Fibroblast of skin of right quadriceps (primary cell): ENCODE measurements at places on chromosomes 2 and 18.

GRCh38 chr18:1253827-1254226, 349.2 kb downstream of the ADCYAP1 start:
- DNase-seq, result no peak

GRCh38 chr18:10928772-10929373, 220.5 kb downstream of the PIEZO2 start:
- peak; percentile 90 for DNase-seq

DNA sequence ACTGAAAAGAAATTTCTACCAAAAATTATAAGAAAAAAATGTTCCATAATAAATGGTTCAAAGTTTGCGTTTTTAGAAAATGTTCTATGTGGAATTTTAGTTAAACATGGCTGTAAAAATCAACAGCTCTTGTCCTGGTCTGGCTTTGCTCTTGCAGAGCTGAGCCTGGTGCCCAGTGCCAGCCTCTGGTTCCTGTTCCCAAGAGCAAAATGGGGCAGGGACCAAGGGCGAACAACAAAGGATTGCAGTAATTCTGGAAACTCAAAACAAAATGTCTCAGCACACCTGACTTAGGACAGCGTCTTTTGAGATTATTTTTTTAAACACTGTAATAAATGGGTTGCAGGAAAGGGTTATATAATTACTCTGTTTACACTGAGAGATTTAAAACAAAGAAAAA, 174.7 kb downstream of the ANAPC1 start:
- DNase-seq, result no peak

- DNase-seq, result peak; percentile 28
Observed at GRCh38 chr2:239201531-239201876, 199.3 kb downstream of the HDAC4 start.

GRCh38 chr2:111116011-111116746, 4.5 kb upstream of the BCL2L11 start:
- DNase-seq, result no peak

- peak; percentile 82 for DNase-seq
Observed at GRCh38 chr2:240435457-240435947, at the start of gene GPC1. TSS of gene GPC1 (plus strand) at chr2:240435663. CDS start at chr2:240435919, 256 bp downstream.

DNA sequence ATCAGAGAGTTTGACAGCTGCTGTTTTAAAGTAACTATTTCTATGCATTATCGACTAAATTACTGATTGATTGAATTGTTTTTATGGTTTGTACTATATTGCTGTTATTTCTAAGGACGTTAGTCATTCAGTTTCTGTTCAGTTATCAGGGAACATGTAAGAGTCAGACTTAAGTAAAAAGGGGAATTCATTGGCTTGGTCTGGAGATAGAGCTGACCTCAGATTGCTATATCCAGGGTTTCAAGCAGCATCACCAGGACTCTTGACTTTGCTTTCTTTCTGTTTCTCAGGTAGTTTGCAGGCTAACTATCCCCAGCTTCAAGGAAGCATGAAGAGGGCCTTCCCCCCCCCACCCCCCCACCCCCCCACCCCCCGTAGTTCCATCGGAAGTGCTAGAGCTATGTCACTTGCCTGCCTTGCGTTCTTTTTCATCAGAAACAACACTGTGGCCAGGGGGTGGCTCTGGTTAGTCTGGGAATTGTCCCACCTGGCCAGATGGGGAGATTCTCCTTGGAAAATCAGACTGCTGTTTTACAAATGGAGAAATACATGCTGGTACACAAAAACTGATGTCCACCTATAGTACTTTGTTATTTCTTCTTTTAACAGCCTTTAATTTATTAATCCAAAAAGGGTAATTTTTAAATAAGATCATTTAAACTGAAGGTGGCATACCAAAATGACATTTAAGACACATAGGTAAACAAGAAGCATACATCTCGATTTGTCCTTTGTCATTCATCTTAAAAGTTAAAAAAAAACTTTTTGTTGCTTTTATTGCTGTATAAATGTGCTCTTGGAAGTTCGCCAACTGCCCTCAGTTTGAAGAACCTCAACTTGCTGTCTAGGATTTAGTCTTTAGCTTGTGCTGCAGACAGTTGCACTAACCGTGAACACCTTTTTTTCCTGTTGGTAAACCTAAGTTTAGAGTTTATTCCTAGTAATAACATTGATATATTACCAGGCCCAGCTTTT, 9.4 kb downstream of the SMAD4 start:
- no peak for DNase-seq

- DNase-seq, result no peak
Observed at GRCh38 chr2:224931956-224932355, 110.3 kb downstream of the DOCK10 start.

- DNase-seq, result peak; percentile 94
Observed at GRCh38 chr2:157245846-157246764, 11.4 kb upstream of the GALNT5 start.

DNA sequence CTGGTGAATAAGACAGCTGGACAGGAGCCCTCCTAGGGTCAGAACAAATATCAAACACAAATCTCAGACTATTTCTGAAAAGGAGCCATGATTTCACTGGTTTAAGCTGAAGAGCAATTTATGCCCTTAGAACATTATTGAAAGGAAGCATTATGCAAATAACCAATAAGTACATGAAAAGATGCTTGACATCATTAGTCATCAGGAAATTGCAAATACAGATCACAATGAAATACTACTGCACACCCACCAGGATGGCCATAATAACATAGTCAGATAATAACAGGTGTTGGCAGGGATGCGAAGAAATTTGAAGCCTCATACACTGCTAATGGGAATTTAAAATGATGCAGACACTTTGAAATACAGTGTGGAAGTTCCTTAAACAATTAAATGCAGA, 176.4 kb upstream of the RAB6C start:
- DNase-seq, result peak; percentile 59

GRCh38 chr2:168295051-168295450, 47.7 kb upstream of the STK39 start:
- DNase-seq, result no peak

GRCh38 chr18:36493349-36494159, 196.0 kb downstream of the FHOD3 start:
- peak; percentile 25 for DNase-seq

DNA sequence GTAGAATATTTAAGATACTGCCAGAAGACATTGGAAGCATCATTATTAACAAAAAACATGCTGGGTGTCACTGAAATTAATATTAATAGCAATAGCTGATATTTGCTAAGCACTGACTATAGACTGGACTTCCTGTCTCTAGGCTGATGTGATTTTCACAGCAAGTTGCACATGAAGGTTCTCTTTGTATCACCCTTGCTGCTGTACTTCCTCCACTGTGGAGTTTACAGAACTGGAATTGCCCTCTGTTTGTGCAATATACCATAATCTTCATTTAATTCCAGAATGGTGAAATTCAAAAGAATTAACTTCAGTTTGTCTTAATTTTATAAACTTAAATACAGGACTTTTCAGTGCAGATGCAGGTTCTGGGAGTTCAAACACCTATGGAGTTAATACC, 585.1 kb downstream of the RNF144A start:
- no peak for DNase-seq

GRCh38 chr2:118986738-118987137, 44.7 kb downstream of the MARCO start:
- DNase-seq, result no peak

DNA sequence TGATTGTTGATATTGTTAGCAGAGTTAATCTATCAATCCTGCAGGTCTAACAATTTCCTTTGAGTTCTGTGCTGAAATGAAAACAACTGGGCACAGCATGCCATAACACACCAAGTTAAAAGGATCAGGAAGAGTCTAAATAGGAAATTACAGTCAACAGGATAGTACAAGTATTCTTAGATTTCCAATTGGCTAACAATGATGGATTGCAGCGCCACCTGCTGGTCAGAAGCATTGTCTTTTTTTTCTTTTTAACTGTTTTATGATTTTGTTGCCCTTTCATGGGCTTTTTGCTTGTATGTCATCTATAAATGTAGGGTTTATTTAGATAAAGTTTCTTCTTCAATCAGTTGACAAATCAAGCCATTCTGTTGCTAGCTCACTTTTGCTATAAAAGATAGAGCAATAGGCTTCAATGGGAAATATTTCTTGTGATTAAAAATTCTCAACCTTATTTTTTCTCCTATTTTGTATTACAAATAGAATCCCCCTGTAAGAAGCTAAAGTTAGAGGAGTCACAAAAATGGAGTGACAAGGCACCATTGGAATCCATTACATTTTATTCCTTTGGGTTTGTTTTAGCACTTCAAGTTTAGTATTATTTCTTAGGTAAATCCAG, 40.8 kb upstream of the RPRM start:
- peak; percentile 36 for DNase-seq

DNA sequence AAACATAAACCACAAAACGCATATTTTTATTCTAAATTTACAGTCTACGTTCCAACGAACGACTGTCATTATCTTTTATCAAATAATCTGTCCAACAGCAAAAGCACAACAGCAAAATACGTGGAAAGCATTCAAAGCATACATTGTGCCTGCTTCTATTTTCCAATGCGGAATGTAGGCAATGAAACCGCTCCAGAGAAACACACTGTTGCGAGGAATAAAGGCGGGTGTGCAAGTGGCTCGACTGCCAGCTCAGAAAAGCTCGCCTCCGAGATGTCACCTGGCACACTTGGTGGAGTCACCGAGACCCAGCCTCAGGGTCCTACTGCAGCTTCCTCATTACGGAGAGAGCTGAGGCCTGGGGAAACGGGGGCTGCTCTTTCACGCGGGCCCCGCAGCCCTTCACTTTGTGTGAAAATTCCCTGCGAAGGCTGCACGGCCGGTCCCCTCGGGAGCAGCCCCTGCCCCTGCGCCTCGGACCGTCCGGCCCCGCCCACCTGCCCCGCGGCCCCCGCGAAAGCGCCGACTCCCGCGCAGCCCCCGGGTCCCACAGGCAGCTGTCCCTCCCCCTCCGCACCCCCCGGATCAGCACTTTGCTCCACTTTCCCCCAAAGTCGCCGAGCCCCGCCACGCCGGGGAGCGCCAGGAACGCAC, 752 bp downstream of the MGAT4A start:
- no peak for DNase-seq

- peak; percentile 67 for DNase-seq
Observed at GRCh38 chr2:224948859-224949258, 93.4 kb downstream of the DOCK10 start.

GRCh38 chr2:122651236-122651635, 895.8 kb downstream of the TSN start:
- DNase-seq, result no peak

- no peak for DNase-seq
Observed at GRCh38 chr2:169082995-169083394, 13.6 kb downstream of the DHRS9 start.

GRCh38 chr2:70985956-70986355, 7.5 kb downstream of the ANKRD53 start:
- no peak for DNase-seq

DNA sequence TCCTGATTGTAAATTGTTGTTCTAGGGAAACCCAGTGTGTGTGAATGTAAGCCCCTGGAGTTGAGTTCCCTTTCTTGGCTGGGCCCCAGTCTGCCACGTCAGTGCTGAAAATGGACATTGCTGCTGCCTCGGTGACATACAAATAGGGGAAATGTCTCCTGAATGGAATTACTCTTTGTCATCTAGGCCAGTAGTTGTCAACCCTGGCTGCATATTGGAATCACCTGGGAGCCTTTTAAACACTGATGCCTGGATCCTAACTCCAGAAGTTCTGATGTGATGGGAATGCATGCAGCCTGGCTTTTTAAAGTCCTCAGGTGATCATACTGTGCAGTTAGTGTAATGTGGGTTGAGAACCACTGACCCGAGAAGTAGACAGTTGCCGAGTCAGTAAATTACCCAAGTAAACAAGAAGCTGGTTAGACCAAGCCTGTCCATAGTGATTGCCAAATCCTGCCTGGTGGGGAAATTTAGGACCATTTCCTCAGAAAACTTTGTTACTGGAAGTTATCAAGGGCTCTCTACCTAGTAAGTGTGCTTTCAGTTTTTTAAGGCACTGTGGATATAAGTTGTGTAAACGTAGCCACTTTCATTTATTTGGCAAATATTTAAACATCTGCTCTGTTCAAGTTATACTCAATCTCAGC, 27.6 kb upstream of the IL1R1 start:
- DNase-seq, result no peak

GRCh38 chr18:50192995-50193795, 1.8 kb downstream of the MYO5B start:
- no peak for DNase-seq

DNA sequence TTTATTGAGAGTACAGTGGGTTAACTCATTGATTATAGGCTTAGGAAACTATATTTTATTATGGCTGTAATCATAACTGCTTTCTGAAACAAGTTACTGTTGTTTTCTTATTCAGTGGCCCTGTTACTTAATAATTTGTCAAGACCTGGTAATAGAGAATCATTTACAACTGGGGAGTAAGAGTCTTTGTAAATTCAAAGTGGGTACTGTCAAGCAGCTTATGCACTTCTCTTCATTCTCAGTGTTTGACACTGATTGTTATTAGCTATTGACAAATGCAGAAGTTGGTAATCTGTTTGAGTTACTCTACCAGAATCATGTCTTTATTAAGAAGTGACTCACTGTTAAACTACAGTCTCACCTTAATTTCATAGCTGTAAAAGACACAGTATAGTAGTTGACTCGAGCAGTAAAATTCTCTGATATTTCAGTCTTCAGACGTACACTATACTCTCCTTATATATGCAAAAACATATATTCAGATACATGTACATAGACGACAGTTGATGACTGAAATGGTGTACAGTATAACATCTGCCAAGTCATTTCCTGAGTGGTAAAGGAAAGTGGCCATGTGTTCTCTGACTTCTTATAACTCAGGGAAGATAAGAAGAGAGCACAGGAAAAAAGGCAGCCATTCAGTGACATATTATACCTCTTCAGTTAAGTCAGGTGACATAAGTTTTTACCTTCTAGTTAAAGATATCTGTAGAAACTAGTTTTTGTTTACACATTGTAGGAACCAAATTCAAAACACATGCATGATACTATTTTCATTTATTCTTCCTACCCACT, 36.0 kb upstream of the TTC27 start:
- no peak for DNase-seq

DNA sequence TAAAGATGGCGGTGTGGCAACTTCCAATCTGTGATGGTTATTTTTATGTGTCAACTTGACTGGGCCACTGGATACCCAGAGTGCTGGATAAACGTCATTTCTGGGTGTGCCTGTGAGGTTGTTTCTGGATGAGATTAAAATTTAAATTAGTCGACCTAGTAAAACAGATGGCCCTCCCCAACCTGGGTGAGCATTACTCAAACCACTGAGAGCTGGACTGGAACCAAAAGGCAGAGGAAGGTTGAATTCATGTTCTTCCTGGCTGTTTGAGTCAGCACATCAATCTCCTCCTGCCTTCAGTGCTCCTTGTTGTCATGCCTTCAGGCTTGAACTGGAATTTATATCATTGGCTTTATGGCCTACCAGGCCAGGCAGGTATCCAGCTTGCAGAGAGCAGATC, 190.8 kb upstream of the RGPD4 start:
- DNase-seq, result peak; percentile 85

DNA sequence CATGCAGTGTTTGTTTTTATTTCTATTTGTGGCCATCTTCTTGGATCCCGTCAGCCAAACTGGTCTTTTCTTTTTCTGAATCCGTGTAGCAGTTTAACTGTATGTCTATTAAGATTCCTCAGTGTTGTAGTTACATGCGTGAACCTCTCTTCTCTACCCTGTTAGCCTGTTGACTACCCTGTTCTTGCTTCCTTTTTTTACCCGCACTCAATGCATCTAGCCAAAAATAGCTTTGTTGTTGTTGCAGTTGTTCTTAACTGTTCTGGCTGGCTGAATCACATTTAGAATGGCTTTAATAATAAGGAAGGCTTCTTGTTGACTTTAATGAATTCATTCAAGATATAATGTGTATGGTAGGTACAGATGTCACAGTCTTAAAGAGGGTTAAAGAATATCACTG, 137.1 kb downstream of the LCLAT1 start:
- no peak for DNase-seq

GRCh38 chr2:155391613-155392130, 693.2 kb downstream of the KCNJ3 start:
- no peak for DNase-seq
